Activated T-helper 17 cell treated with anti-CD3 and anti-CD28 coated beads, Interleukin-2, amount 50 U/mL, for 72 hours (primary cell): ENCODE measurements at places on chromosomes 6 and 20.

DNA sequence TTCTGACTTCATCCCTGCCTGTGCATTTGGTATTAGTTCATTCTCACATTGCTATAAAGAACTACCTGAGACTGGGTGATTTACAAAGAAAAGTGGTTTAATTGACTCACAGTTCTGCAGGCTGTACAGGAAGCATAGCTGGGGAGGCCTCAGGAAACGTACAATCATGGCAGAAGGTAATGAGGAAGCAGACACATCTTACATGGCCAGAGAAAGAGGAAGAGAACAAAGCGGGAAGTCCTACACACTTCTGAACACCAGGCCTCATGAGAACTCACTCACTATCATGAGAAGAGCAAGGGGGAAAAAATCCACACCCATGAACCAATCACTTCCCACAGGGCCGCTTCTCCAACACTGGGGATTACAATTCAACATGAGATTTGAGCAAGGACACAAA, 303.9 kb downstream of the CBLN4 start:
- ATAC-seq, result no peak

DNA sequence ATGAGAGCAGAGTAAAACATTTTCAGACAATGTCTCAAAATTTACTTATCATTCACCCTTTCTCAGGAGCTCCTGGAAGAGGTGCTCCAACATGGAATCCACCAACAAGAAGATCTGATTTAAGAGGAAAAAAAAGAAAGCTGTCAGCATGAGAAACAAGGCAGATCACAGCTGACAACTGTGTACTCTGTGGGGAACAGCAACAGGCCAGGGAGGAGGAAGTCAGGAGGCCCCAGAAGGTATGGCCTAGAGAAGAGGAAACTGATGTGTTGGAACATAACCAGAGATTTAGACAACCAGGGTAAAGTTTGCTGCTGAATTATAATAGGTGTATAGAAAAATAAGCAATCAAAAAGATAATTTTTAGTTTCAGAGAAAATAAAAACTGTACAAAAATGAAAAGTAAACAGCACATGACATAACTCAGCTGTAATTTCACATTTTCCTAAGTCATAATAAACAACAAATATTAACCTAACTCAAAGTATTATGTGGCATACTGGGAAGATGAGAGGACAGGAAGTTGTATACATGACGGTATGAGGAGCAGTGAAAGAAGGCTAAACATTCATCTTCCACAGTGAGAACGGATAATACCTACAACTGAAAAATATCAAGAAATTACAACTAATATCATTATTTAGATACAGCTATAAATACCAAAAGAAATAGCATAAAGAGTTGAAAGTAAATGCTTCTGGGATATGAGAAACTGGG, 113.6 kb upstream of the EMILIN3 start:
- peak; percentile 50 for ATAC-seq

GRCh38 chr6:7543789-7544424, 2.4 kb downstream of the DSP start:
- ATAC-seq, result no peak

DNA sequence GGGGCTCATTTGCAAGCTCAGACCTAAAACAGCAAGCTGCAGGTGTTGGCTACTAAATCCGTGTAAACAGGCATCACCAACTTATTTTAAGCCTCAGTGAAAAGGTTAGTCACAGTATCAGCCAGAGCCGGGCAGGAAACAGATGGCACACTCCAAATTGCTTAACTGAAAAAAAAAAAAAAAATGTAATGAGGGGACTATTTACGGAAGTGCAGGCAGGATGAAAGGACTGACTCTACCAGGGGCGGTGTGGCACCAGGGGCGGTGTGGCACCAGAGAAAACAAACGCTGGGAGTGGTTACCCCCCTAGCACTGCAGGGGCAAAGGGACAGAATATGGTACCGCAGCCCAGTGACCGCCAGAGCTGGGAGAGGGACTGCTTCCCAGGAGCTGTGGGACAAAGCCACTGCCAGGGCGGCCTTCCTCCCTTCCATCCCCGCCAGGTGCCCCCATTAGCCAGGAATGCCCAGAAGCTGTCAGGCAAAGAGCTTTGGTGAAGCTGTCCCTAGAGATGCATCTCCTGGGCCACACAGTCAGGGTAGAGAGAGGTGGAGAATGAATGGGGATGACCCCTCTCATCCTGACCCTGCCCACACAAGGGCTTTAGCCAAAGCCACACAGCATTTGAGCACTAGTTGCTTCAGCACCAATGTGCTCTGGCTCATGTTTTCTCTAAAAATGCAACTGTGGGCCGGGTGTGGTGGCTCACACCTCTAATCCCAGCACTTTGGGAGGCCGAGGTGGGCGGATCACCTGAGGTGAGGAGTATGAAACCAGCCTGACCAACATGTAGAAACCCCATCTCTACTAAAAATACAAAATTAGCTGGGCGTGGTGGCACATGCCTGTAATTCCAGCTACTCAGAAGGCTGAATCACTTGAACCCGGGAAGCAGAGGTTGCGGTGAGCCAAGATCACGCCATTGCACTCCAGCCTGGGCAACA, 39.6 kb upstream of the GFOD1 start:
- ATAC-seq, result peak; percentile 24

GRCh38 chr6:83218646-83219045, 25.5 kb downstream of the RWDD2A start:
- no peak for ATAC-seq

GRCh38 chr6:56243518-56244070, 3.8 kb downstream of the COL21A1 start:
- no peak for ATAC-seq

- ATAC-seq, result no peak
These were observed 377.7 kb downstream of the CDH4 start for GRCh38 chr20:61629602-61630390.

DNA sequence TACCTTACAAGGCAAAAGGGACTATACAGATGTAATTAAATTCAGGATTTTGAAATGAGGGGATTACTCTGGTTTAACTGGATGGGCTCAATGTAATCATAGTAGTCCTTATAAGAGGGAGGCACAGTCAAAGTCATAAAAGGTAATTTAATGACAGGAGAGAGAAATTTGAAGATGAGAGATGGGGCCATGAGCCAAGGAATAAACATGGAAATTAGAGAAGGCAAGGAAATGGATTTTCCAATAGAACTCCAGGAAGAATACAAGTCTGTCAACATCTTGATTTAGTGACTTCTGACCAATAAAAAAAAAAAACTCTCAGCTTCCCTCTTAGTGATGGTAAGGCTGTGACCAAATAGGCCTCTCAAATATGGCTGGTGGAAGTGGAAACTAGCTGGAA, 101.9 kb upstream of the BEND3 start:
- no peak for ATAC-seq

- no peak for ATAC-seq
These were observed 113.1 kb downstream of the MBOAT1 start for GRCh38 chr6:20099156-20099555.

DNA sequence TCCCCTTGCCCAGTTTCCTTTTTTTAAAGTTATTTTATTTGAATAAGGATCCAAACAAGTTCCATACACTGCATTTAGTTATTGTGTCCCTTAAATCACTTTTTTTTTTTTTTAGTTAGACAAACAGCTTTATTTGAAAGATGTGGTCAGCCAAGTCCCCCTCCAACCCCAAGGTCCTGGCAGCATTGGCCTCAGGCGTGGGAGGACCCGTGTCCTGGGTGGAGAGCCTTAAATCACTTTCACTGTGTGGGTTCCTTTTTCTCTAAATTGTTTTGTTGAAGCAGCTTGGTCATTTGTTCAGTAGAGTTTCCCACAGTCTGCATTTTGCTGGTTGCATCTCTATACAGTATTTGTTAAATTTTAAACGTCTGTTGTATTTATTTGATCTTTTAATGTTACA, 5.2 kb upstream of the TBCC start:
- no peak for ATAC-seq

DNA sequence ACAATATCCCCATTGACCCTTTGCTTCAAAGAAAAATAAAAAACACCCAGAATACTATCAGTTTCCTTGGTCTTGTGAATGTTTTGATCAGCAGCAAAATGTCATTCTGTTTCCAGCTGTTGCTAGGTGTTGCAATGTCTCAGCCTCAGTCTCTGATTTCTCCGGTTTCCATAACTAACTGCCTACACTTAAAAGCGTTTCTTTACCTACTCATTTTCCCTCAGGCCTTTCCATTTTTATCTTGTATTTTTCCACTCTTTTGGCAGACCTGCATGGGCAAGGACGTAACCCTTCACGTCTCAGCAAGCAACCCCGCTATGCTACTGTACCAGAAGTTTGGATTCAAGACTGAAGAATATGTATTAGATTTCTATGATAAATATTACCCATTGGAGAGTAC, 49.4 kb downstream of the KAT14 start:
- ATAC-seq, result no peak

- no peak for ATAC-seq
These were observed 66.0 kb downstream of the SNX5 start for GRCh38 chr20:17902531-17903083.

DNA sequence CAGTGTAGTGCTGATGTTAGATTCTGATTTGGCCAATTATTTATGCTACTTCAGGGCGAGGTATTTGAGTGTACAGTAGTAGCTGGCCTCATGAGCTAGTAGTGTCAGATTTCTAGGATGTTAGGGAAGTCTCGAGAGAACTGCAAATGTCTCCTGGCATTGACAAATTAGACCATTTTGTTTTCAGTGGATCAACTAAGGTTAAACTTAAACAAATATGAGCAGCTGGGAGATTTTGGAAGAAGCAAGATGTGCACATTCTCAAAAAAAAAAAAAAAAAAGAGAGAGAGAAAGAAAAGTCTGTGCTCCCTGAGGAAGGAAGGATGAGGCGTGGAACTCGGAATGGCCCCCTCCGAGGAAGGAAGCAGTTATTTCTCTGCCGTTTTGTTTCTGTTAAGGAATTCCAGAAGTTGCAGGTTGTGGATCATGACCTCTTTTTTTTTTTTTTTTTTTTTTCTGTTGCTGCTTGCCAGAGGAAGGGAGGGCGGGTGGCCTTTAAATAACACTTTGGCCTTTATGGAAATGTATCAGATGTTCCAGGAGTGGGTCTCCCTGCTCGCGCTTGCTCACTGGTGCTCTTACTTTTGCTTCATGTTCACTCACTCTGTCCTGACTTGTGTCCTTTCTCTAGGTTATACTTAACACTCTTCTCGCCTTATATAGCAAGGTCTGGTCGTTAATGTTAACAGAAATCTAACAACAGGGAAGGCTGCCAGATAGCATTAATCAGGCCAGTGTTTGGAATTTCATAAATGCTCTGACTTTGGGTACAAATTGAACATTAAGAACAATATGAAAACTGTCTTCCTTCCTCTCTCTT, 124.4 kb downstream of the TCP11 start:
- no peak for ATAC-seq

DNA sequence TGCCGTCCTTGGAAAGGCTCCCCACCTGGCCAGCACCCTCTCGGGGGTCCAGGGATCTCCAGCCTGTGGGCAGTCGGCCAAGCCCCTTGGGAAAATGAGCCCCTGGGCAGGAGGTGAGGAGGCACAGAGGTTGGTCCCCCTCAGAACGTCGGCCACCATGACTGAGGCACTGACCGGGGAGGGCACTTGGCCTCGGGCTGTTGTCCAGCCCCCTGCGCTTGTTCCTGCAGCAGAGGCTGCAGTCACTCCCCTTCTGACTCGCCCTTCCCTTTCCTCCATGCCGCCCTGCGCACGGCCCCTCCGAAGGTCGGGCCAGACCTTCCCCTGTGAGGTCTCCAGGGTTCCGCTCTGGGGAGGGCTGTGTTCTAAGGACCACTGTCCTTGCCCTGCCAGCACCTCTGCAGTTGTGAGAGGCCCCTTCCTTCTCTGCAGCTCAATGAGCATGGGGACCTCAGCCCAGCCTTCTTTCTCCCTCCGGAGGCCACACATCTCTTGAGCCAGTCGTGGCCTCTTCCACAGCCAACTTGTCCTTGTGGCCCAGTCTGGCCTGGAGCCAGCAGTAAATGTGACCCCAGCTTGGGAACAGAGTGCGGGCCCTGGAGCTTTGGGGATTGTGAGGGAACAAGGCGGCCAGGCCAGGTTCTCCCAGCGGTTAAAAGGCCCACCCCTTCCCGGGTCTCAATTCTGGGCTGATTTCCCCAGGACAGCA, 195.5 kb downstream of the DLL1 start:
- no peak for ATAC-seq

- no peak for ATAC-seq
These were observed 177.4 kb downstream of the MTFR2 start for GRCh38 chr6:136072691-136073090.

DNA sequence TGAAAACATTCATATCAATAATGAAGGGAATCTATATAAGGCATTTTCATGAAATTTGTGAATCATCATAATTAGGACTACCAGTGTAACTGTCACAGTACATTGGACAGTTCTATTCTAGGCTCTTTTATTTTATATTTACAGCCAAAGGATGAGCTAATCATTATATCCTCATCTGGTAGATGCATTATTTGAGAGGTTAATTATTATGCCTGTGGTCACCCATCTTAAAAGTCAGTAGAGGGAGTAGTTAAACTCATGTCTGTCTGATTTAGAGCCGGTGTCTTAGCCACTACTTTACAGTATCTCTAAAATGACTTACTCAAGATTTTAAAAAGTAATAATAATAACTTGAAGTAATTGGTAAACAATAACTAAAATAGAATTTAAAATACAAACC, 899.3 kb upstream of the MAP3K7 start:
- ATAC-seq, result no peak

- ATAC-seq, result no peak
These were observed 2.4 kb upstream of the ZBTB22 start for GRCh38 chr6:33319939-33320314.

GRCh38 chr6:157221049-157221816, 102.1 kb downstream of the TMEM242 start:
- peak; percentile 89 for ATAC-seq

DNA sequence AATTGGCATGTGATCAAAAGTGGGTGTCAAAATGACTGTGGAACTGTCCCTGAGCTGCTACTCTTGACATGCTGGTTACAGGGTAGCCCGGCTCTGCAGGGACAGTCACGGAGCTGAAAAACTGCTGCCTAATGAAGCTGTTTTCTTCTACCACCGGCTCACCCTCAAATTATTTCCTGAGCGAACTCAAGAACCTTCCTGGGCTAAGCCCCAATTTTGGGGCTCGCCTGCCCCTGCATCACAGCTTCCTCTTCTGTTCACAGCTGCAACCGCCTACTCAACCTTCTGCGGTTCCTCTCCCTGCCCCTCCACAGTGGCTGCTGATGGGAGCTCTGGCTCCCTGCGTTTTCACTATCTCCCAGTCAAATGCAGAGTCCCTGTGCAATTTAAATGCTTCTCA, 110.8 kb upstream of the MLN start:
- peak; percentile 64 for ATAC-seq

- no peak for ATAC-seq
These were observed 63.7 kb upstream of the CBLN4 start for GRCh38 chr20:56069016-56069415.

- ATAC-seq, result no peak
These were observed 43.5 kb upstream of the PDYN start for GRCh38 chr20:2037296-2037914.

GRCh38 chr6:157718503-157719187, 104.4 kb upstream of the SNX9 start:
- ATAC-seq, result no peak

- ATAC-seq, result peak; percentile 89
These were observed 52.5 kb downstream of the RBL1 start for GRCh38 chr20:37042986-37043972.

- no peak for ATAC-seq
These were observed 86.6 kb downstream of the THBS2 start for GRCh38 chr6:169166896-169167580.
